ENCODE measurements at places on chromosomes 12 and 14.

DNA sequence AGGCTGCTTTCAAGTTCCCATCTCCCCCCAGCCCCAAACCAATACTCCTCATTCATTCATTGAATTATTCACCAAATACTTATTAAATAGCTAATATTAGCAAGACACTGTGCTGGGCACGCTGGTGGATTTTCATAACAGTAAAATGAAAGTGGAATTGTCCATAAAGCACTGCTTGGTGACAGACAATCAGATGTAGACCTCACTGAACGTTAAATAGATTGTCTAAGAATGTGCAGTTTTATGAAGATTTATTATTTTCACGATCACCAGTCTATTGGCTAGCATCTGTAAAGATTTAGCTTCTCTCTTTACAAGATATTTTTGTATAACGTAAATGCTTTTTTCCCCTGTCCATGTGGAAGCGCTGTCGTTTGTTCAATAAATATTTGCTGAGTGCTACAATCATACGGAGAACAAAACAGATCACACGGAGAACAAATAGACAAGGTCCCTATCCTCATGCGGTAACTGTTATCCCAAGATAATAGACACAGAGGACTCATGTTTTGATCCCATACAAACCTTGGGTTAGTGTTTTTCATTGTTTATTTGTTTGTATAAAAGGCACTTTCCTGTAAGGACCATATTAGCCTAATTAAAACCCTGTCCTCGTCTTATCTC is 397.6 kb downstream of the BCAT1 start:
- DNase-seq, result no peak

- DNase-seq, result no peak
Observed at GRCh38 chr12:2783936-2784600, 10.7 kb upstream of the FKBP4 start.

- DNase-seq, result no peak
Observed at GRCh38 chr12:52527121-52527800, 7.1 kb upstream of the KRT5 start.

- DNase-seq, result no peak
Observed at GRCh38 chr12:460261-461230, 807 bp downstream of the B4GALNT3 start.

DNA sequence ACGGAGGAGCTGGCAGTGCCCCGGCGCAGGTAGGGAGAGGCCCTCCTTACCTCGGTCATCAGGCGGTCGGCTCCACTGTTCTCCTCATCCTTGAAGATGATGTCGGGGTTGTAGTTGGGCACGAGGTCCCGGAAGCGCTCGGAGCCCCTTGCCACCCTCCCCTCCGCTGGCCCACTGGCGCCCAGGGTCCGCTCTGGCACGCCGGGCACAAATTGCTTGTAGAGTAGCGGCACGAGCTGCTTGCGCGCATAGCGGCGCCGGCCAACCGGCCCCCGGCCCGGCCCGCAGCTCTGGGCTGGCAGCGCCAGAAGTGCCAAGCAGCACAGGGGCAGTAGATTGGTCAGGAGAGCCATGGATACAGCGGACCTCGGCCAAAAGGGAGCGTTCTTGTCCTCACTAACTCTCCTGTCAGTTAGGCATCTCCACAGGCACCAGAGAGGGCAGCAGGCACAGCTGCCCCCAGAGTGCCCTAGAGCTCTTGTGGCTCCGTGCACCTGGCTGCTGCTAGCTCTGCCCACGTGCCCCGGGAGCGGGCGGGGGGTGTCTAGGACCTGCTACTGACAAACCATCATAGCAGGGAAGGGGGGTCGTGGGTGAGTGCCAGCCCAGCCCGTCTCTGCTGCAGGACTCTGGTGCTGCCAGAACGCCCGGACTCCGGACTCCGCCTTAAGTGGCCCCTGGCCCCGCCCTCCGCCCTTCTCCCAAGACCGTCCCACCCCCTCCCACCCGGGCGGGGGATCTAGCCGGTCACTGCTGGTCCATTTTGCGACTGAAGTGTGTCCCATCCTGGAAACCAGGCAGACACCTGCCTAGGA is at the start of gene DHH:
Gene DHH (minus strand): TSS at position 642 of the 815 bp plus-strand sequence. CDS start 289 bp downstream, at position 353.
- DNase-seq, result no peak

DNA sequence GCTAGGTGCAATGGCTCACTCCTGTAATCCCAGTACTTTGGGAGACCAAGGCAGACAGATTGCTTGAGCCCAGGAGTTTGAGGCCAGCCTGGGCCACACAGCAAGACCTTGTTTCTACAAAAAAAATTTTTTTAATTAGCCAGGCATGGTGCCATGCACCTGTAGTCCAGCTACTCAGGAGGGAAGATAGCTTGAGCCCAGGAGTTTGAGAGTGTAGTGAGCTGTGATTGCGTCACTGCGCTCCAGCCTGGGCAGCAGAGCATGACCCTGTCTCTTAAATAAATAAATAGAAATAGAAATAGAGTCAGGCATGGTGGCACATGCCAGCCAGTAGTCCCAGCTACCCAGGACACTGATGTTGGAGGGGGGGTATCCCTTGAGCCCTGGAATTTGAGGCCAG is 36.7 kb upstream of the CLIP1 start:
- DNase-seq, result no peak

GRCh38 chr12:117472983-117473382 is 111.6 kb upstream of the NOS1 start:
- DNase-seq, result no peak

DNA sequence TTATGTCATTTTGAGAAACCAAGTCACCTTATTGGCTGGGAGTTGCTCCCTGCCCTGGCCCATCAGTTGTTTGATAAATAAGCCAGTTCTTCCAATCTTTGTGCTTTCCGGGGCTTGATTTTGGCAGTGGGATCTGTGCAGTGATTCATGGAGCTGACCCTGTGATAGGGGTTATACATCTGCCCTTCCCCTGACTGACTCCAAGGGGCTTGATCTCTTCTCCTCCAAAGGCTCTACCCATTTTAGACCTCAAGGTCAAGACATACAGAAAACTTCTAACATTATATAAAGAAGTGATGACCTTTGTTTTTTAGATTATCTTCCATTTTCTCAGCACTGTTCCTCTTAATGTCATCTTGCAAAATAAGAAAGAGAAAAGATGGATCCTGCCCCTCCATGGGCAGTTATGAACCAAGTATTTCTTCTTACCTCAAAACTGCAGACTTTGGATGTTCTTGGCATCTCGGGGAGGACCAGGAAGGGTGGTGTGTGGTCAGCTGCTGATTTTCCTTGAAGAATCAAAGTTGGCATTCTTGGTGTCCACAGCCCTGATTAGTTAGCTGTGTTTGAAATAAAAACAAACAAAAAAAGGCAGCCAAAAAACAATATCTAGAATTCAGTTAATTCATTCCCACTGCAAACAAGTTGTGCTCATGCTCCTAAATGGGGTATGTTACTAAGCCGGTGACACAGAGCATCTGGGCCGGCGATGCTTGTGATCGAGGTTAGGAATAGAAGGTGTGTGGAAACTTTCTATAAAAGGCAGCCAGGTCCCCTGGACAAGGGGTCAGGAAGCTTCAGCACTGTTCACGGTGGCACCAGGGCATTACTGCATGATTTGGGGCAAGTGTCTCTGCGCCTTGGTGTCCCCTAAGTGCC is 120.2 kb downstream of the SAMD4A start:
- no peak for DNase-seq

GRCh38 chr12:111447571-111448265 is 42.0 kb downstream of the SH2B3 start:
- DNase-seq, result no peak

DNA sequence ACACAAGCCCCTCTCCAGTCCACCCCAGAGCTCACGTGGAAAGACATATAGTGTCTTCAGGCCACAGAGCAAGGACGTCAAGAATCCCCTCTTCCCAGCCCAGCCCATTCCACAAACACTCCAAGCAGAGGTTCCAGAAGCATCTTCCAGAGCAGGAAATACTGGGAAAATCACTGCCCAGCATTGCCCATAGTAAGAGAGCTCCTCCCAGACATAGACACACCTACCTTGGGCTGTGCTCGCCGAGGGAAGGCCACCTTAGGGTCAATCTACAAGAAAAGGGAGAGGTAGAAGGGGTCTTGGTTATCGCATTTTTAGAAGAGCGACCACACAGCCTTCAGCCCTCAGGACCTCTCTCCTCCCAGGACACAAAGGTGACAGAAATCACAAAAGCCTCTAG is 4.5 kb downstream of the MSI1 start:
- DNase-seq, result no peak

DNA sequence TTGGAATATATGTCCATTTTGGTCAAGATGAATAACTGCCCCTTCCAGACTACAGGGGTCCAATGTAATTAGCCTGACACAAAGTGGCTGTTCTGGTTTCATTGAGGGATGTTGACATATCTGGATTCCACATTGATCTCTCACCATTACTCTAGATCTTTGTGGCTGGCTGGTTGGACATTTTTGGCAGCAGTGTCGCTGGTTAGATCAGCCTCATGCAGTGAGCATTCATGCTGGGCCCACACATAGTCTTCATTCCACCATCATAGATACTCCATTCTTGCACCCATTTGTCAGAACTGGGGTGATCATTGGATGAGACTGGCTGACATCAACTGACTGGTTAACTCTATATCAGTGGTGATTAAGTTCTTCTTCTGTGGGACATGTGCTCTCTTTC is 74.4 kb downstream of the MGST1 start:
- no peak for DNase-seq

- no peak for DNase-seq
Observed at GRCh38 chr14:65772921-65773574, 360.5 kb downstream of the FUT8 start.

- DNase-seq, result no peak
Observed at GRCh38 chr12:1579651-1580435, 14.5 kb downstream of the FBXL14 start.

- DNase-seq, result no peak
Observed at GRCh38 chr14:54048736-54049135, 92.1 kb upstream of the BMP4 start.

- no peak for DNase-seq
Observed at GRCh38 chr14:91439345-91439744, 21.7 kb upstream of the CCDC88C start.

GRCh38 chr14:51576117-51576430 is 75.6 kb upstream of the FRMD6 start:
- no peak for DNase-seq

GRCh38 chr12:103626498-103626897 is 39.4 kb downstream of the STAB2 start:
- no peak for DNase-seq

- DNase-seq, result peak; percentile 25
Observed at GRCh38 chr12:79725987-79726386, 35.2 kb upstream of the PAWR start.

DNA sequence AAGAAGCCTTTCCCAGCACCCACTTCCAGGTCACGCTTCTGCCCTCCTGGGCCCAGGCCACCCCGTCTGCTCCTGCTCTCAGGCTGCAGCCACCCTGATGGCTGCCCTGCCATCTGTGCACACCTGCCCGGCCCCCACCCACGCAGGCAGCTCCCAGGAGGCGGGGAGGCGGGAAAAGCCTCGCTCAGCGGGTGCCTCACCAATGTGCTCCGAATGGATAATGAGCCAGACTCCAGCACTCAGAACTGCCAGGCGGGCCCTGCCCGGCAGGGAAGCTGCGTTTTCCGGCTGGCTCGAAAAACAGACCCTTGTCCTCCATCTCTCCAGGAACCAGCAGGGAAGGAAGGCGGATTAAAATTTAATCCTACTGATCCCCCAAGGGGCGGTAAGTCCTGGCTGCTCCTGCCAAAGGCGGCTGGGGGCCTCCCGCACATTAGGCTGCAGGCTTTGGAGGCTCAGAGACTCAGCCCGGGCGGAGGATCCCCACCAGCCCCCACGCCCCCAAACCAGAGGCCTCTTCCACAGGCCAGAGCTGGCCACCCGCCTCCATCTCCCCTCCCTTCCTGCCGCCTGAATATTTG is 104.0 kb downstream of the NCOR2 start:
- DNase-seq, result no peak

GRCh38 chr12:48969833-48970701 is 1.5 kb downstream of the WNT10B start:
- DNase-seq, result no peak

GRCh38 chr14:67167420-67168109 is 21.7 kb upstream of the GARIN2 start:
- DNase-seq, result no peak

GRCh38 chr14:64724578-64724930 is 20.3 kb downstream of the PLEKHG3 start:
- no peak for DNase-seq

- no peak for DNase-seq
Observed at GRCh38 chr12:30570211-30570890, 125.3 kb downstream of the IPO8 start.

DNA sequence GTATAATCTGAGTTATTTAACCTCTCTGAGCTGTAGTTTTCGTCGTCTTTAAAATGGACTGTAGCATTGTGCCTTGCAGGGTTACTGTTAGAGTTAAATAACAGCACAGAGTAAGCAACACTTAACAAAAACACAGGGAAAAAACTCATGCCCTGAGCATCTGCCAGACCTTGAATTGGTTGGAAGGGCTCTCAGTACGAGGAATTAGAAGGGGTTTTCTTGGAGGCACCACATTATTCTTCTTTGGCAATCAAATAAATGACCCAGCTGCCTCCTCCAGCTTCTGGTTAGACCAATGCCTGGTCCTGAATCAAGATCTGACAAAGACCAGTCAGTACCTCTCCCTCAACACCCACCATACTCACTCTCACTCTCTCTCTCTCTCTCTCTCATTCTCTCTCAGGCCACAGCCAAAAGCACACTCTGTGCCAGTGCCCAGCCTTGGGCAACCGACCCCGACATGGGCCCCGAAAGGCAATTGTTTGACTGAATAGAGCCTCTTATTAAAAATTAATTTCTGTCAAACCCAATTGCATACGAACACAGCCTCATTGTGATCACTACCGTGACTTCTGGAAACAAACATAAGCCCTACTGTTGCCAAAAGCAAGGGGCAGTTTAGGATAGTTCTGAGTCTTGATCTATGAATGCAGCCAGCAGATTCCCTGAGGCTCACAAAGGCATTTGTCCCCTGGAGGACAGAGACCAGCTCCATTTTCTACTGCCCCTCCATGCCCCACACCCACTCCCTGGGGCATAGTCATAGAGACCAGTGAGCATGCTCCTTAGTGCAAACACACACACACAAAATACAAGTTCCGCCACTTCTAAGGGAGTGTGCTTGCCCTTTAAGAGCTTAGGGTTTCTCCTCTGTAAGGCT is 23.9 kb downstream of the DUSP6 start:
- DNase-seq, result no peak

GRCh38 chr12:120142231-120142877 is 25.8 kb upstream of the RAB35 start:
- DNase-seq, result no peak

GRCh38 chr14:60184905-60185555 is 19.8 kb upstream of the DHRS7 start:
- no peak for DNase-seq

GRCh38 chr12:90953956-90954421 is 987 bp downstream of the CCER1 start:
- DNase-seq, result no peak

- no peak for DNase-seq
Observed at GRCh38 chr12:131883521-131883900, 10.9 kb upstream of the ULK1 start.

GRCh38 chr12:116547955-116548501 is 11.2 kb upstream of the MAP1LC3B2 start:
- no peak for DNase-seq

- DNase-seq, result no peak
Observed at GRCh38 chr14:87115234-87115633, 877.7 kb downstream of the GALC start.

GRCh38 chr12:45093051-45093450 is 42.2 kb upstream of the DBX2 start:
- no peak for DNase-seq
